ENCODE measurements at places on chromosomes 6 and 20.

GRCh38 chr6:15530411-15530810 lies 132.4 kb downstream of the DTNBP1 start:
- no peak for DNase-seq

- DNase-seq: no peak
Observed at GRCh38 chr6:95797054-95797453, 218.7 kb upstream of the FUT9 start.

- DNase-seq: no peak
Observed at GRCh38 chr6:131167773-131168172, 32.5 kb downstream of the AKAP7 start.

DNA sequence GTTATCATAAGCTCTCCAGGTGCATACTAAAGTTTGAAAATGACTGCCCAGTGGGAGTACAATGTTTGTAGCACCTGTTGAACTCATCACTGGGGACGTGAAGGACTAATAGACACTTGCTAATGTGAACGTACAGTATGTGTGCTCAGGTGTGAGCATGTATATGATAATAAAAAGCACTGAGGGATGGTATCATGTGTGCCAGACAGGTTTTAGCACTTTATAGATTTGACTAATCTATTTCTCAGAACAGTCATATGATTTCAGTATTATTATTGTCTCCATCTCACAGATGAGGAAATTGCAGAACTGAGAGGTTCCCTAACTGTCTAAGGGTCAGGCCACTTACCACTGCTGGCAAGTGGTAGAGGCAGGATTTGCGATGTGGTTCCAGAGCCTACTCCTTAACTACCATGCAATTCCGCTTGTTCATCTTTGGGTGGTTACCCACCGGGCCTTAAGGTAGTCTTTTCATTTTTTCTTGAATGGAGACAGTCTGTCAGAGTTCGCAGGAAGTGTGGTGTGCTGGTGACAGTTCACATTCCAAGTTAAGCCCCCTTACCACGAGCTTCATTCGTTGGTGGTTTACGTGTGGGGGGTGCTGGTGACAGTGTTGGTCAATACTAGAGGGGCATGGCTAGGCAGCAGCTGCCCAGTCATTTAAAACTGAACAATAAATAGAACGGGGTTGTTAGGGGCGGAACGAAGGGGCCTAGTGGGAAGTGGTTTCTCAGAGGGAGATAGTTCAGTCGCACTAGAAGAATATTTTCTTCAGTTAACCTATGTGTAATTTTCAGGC lies 46.8 kb downstream of the RREB1 start:
- DNase-seq: no peak

- DNase-seq: no peak
Observed at GRCh38 chr6:166866839-166867637, 89.3 kb downstream of the RNASET2 start.

DNA sequence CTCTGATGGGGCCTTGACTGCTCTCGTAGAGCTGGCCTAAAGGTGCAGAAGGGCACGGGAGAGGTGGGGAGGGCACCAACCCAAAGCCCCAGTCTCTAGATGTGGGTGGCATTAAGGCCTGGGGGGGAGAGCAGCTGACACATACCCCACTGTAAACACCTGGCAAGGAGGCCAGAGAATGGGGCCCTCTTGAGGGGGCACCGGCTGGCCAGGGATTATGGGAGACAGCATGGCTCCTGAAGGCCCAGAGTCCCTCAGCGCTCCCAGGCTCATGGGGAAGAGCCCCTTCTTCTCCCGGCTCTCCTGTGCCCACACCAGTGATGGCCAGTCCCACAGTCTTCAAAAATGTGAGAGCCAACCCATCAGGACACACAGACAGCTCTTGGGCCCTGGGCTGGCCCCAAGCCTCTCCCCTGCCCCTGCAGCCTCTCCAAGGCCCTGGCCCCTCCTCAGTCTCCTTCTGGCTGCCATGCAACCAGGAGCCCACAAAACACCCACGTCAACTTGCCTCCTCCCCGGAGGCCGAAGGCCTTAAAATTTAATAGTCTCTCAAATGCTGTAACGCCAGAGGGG lies 58.2 kb upstream of the FOXP4 start:
- no peak for DNase-seq
